ENCODE measurements at places on chromosomes 6 and 20.
A peak's percentile ranks its signal among the peaks of the same experiment; 100 is the strongest.

GRCh38 chr20:50514750-50515149, 4.6 kb downstream of the PTPN1 start:
- DNase-seq = no peak

DNA sequence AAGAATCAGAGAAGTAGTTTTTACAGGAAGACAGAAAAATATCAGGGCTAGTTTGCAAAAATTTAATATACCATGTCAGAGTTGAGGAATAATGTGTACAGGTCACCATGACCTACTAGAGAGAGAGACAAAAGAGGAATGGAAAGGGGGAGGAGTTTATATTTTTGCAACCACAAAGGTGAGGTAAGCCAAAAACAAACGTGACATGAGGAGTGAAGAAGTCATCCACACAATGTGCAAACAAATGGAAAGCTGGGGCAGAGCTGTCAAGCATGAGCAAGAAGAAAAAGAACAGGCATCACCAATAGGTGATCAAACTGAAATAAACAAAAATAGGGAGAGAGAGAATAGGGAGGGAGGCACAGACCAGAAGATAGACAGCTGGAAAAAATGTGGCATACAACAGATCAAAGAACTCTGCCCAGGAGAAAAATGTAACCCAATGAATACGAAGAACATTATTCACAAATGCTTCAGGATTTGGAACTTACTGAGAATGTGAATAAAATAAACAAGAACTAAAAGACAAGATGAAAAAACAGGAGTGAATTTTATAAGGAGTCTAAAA, 15.5 kb downstream of the RARS2 start:
- no peak for DNase-seq

GRCh38 chr6:136226027-136226673, 24.0 kb downstream of the MTFR2 start:
- peak; percentile 47 for DNase-seq

DNA sequence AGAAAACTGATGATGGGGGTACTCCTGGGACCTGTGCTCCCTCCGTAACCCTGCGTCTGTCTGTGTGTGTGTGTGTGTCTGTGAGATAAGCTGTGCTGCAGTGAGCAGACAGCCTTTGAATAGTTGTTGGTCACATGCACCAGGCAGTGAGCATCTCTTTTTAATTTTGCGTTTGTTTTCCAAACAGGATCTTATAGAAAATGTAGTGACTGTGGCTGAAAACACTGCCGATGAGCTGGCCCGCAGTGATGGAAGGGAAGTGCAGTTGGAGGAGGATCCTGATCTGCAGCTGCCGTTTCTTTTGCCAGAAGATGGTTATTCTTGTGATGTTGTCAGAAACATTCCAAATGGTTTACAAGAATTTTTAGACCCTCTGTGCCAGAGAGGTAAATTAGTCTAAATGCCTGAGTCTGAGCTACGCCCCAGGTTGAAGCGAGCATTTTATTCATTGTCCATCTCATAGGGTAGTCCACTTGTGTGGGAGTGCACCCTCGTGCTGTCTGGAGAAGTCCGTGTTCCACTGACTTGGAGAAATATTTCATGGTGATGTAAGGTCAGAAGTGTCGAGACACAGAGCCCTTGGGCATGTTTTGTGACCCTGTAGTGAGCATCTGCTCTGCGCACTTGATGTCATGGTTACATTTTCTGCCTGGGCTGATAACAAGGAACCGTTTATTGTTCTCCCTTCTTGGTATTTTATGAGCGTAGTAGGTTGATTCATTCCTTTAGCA, 78.8 kb upstream of the KIF25 start:
- DNase-seq = no peak

DNA sequence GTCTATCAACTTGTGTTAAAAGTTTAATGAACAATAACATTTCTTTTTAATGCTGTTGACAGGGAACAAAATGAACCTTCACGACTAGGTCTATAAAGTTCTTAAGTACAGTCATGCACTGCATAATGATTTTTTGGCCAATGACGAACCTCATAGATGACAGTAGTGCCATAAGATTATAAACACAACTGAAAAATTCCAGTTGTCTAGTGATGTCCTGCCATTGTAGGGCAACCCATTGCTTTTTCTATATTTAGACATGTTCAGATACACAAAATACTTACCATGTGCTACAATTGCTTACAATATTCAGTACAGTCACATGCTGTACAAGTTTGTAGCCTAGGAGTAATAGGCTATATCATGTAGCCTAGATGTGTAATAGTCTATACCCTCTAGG, 93.6 kb downstream of the SYNE1 start:
- DNase-seq = no peak

DNA sequence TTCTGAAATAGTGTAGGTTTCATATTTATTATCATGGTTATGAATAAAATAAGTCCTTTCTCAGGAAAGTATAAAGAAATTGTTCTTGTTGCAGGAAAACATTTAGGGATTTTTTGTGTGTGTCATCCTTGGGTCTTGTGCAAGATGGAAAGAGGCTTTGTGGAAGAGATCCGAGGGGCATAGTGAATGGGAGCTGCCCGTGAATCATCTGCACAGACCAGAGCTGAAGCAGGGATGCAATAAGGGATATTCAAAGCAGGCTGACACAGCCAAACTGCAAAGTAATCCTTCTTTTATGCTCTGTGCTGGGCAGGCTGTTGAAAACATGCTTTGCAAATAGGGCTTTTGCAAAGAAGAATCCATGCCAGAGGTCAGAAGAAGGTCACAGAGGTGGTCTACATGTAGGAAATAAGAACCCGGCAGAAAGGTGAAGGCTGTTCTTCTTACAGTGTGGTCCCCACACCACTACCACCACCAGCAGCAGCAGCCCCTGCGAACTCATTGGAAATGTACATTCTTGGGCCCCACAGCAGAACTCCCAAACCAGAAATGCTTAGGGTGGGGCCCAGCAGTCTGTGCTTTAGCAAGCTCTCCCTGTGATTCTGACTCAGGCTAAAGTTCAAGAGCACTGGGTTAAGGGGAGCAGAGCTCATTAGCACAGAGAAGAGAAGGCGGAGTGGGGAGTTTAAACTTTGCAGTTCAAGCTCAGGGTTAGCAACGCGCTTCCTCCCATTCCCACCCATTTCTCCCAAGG, 237.6 kb downstream of the QKI start:
- DNase-seq = no peak

DNA sequence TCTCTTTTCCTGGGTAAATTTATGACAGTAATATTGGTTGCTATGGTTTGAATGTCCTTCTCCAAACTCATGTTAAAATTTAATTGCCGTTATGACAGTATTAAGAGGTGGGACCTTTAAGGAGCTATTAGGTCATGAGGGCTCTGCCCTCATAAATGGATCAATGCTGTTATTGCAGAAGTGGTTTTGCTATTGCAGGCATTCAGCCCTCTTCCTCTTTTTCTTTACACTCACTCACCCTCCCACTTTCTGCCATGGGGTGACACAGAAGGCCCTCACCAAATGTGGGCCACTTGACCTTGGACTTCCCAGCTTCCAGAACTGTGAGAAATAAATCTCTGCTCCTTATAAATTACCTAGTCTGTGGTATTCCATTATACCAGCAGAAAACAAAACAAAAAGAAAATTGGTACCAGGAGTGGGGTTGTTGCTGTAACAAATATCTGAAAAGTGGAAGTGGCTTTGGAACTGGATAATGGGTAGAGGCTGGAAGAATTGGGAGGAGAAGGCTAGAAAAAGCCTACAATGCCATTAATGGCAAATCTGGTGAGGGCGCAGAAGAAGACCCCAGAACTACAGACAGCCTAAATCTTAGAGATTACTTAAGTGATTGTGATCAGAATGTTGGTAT, 24.8 kb upstream of the IGF2R start:
- DNase-seq = no peak

GRCh38 chr6:159529934-159530333, 163.1 kb downstream of the SOD2 start:
- no peak for DNase-seq

- DNase-seq = no peak
Observed at GRCh38 chr6:154234019-154234772, 122.4 kb downstream of the IPCEF1 start.

GRCh38 chr20:54649511-54649962, 174.1 kb downstream of the DOK5 start:
- peak; percentile 42 for DNase-seq

GRCh38 chr6:170420791-170421776, 114.5 kb downstream of the FAM120B start:
- no peak for DNase-seq

DNA sequence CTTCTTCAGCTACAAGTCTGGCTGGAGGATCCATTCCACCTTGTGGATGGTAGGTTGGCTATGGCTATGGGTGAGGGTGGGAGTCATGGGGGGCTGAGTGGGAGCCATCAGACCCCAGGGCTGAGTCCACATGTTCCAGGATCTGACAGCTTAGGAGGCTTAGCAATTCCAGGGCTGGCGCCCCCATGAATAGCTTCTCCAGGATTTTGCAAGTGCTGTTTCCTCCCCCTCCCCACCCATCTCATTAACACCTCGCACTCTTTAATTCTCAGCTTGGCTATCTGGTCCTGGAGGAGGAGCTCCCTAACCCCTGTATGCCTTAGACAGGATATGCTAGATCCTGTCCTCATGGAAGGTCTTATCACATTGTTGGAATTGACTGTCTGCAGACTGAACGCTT, 39.0 kb upstream of the ANGPT4 start:
- no peak for DNase-seq

DNA sequence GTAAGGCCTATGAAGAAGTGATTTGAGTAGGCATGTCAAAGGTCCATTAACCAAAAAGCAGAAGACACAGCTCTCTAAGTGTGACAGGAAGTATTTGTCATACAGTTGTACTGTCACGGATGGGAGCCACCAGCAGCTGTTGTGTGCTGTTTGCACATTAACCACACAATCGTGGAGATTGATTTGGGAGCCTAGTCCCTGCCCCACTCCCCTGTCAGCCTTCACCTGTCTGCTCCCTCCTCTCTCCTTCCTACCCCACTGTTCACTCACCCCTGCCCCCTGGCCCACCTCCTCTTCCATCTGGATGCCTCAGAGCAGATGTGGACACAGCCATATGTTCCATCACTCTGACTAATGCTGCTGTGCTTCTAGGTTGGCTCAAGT, 124.7 kb upstream of the SPACA1 start:
- DNase-seq = no peak

- no peak for DNase-seq
Observed at GRCh38 chr20:47231382-47232039, 125.0 kb downstream of the ZMYND8 start.

- DNase-seq = no peak
Observed at GRCh38 chr6:49576618-49577017, 26.1 kb downstream of the C6orf141 start.

GRCh38 chr20:22684763-22685443, 100.5 kb upstream of the FOXA2 start:
- DNase-seq = no peak

GRCh38 chr6:56742122-56742791, 99.6 kb upstream of the DST start:
- no peak for DNase-seq

- DNase-seq = no peak
Observed at GRCh38 chr6:7249391-7249790, 63.6 kb downstream of the SSR1 start.

DNA sequence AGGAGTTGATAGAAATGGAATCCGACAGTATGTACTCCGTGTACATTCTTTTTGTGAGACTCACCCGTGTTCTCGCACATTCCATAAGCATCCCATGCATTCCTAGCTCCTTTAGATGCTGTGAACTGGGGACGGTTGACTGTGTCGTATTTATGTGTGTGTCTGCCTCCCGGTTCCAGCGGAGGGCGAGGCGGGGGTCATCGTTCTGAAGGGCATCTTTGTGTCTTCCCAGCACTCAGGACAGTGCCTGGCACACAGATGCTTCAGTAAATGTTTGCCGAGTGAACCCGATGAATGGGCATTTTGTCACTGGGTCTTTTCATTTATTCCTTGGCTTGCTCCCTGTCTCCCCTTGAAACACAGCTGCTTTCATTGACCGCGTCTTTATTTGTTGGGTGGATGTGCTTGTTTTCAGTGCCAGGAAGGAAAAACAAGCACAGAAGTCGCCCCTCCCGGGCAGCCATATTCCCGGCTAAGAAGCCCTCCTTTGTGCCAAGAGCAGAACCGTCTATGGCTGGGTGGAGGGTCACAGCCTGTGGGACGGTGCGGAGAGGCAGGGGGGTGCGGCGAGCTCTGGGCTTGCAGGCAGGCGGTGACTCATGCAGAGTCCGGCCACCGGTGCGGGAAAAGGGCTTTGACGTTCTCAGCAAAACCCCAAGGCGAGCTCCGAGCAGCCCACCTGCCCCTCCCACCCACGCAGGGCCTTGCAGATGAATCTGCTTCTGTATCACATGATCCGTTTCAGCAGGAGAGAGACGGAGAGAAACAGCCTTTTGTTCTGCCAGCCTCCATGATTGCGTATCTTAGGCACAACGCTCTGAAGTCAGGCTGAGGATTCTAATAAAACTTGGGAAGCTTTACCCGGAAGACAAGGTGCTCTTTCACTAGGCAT, 11.2 kb upstream of the PSMG4 start:
- DNase-seq = no peak

DNA sequence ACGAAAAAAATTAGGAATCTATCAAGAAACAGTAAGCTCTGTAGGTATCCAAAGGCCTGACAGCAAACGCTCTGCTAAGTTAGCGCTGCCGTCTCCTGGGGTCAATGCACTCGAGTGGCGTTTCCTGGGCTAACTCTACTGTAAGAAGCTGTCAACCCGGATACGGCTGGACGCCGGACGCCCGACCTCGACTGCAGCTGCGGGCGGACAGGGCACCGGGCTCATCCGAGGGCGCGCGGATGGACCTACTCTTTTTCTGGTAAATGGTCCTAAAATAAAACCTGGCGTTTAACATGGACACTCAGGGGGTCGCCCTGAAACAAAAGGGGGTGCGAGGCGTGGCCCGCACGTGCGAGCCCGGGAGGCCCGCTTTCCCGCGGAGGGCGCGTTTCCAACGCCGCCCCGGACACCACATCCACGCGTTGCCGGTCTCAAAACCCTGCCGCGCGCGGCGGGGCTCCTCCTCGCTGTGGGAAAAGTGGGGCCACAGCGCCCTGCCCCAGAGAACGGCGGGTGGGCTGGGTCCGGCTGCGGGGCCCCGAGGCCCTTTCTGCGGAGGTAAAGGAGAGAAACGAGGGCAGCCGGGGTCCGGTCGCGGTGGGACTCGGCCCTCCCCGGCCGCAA, 537 bp downstream of the TCP1 start:
- DNase-seq = peak; percentile 8

DNA sequence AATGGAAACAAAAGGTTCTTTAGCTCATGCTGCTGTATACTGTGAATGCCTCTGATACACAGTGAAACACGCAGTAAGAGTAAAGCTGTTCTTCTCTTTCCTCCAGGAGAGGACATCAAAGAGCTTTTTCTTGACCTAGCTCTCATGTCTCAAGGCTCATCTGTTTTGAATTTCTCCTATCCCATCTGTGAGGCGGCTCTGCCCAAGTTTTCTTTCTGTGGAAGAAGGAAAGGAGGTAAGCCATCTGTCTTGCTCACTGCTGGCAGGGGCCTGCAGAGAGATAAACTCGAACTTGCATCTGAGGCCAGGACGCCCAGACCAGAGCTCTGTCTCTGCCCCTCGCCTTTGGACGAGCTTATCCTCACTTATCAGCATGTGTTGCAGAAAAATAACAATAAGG, 37.7 kb downstream of the LY86 start:
- no peak for DNase-seq

DNA sequence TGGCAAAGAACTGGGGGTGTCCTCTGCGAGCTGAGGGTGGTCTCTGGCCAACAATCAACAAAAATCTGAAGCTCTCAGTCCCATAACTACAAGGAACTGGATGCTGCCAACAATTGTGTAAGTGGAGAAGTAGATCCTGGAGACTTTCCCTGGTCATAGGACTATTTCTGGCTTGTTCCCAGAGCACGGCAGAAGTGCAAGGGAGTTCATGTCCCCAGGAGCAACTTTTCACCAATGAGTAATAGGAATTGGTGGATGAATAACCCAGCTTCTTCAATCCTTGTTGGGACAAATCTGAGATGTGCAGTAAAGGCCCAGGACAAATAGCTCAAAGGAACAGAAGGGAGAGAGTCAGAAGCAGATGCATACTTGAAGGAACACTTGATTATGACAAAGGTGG, 95.5 kb downstream of the QRSL1 start:
- no peak for DNase-seq
